ENCODE measurements at places on chromosomes 12 and 14. TPM values are rescaled to one million over a fixed set of nuclear protein-coding genes. Genes with fewer than 3 reads are reported as not detected.

DNA sequence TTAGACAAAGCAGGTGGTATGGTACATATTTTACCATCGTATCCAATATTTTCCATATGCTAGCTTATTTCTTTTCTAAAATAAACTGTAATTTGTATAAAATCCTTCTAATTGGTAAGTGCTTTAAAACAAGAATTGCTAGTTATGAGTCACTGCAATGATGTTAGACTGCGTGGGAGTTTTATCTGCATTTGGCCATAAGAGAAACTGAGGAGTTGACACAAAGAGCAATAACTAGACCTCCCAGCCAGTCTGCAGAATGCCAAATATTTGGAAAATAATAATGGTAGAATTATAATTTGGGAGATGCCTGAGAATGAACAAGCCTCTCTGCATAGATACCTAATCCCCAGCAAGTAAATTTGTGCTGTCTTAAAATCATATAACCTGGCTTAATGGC lies 61.7 kb upstream of the PTPRR start:
- no peak for DNase-seq

DNA sequence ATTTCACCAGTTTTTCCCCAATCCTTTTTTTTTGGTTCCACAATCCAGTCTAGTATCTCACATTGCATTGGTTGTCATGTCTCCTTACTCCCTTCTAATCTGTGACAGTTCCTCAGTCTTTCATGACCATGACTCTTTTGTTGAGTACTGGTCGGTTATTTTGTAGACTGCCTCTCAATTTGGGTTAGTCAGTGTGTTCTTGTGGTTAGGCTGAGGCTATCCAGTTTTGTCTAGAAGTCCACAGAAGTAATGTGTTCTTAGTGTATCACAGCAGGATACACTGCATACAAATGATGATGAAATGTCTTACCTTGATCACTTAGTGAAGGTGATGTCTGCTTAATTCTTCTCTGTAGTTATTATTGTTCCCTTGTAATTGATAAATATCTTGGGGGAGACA lies 24.8 kb downstream of the PELI2 start:
- no peak for DNase-seq

DNA sequence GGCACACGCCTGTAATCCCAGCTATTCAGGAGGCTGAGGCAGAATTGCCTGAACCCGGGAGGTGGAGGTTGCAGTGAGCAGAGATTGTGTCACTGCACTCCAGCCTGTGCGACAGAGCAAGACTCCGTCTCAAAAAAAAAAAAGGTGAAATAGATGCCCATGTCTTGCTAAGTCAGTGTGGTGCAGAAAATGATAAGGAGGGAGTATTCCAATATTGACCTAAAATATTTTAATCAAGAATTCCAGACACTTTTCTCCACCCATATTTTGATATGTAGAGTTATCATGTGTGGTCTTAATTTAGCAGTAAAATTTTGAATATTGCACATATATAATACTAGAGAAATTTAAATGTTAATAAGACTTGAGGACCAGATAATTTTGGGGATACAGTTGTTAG lies 57.7 kb downstream of the WNK1 start:
- DNase-seq, result no peak

- no peak for DNase-seq
Measured at GRCh38 chr14:26597071-26597588, 703 bp downstream of the NOVA1 start.

DNA sequence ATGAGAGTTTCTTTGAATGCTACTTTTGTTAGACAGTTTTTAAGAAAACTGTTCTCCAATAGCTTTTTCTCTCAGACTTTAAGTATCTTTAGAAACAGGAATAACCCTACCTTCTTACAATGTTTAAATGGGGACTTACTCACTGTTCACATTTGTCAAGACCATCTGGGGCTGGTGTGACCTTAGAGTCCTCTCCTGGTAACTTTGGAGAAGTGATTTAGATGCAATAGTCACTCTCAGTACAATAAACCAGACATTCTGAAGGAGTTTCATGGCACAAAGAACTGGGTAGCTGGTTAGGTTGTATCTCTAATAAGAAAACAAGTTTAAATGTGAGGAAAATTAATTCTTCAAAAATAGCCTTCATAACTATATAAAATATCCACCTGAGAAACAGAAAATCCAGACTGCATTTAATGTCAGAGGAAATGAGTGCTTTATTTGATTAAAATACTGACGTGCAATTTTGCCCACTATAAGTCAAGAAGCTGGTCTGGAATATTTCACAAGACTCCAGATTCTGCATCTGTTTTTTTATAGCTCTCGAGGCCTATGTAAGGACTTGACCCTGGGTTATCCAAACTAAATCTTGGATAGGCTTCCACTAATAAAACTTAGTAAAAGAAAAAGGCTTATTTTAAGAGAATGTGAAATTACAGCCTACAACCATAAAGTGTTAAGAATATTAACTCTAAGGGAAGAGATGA lies 108.7 kb downstream of the PTGER2 start:
- peak; percentile 4 for DNase-seq

- DNase-seq, result no peak
Measured at GRCh38 chr14:38291681-38292467, 36.0 kb upstream of the CLEC14A start.

GRCh38 chr12:39178837-39179236 lies 264.1 kb downstream of the KIF21A start:
- DNase-seq, result no peak

- no peak for DNase-seq
Measured at GRCh38 chr14:90398315-90398839, 1.5 kb downstream of the CALM1 start.

DNA sequence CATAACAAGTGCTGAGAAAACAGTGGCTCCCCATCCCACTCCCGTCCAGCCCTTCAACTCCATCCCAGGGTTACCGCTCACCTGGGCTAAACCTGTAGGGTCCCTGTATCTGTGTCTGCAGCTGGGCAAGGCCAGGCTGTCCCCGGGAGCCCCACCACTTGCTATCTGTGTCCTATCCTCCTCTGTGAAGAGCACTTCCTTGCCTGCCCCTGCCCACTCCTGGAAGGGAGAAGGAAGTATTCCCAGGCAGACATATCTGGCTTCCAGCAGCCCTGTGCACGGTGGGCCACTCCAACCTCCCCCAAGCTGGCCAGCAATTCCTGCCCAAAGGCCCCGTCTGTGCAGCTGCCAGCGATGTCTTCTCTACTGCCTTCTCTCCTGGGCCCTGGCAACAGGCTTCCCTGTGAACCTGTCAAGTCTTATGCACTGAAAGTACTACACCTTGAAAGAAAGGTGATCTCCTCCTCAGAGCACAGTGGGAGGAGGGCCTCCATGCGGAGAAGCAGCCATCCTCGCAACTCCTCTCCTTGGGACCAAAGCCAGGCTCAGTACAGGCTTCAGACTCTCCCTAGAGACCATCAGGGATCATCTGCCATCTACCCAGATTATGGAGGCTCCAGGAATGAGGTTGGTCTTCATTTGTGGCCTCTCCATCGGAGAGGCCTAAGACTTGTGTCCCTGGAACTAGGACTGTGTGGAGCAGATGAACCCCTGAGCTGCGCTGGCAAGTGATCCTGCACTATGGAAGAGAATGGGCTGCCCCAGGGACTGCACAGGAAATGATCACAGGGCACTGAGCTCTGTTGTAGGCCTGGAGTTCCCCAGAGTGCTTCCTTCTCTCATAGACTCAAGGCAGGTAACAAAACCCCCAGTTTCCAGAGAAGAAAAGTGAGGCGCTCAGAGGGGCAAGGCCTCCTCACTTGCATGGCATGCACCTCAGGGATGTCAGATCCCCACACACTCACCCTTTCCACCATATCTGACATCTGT lies 663.6 kb downstream of the BCL11B start:
- no peak for DNase-seq

DNA sequence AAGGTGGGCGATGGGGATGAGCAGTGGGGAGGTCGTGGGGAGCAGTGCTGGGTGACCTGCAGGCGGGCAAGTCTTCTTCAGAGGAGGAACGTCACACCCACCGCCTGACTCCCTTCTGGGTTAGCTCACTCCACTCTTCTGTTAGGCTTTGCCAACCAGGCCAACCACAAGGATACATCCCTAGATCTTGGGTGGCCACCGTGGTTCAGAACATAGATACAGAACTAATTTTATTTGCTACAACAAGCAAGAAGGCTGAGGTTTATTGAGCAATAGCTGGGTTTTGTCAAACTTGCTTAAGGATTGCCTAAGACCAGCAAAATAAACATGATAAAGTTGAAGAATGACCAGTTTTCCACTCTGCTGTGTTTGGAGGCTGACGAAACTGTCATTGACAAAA lies 109.4 kb downstream of the DACT1 start:
- DNase-seq, result peak; percentile 94

- DNase-seq, result no peak
Measured at GRCh38 chr12:111304642-111305071, 64.2 kb downstream of the PHETA1 start.

GRCh38 chr12:55446326-55446725 lies 2.5 kb downstream of the OR6C2 start:
- no peak for DNase-seq

DNA sequence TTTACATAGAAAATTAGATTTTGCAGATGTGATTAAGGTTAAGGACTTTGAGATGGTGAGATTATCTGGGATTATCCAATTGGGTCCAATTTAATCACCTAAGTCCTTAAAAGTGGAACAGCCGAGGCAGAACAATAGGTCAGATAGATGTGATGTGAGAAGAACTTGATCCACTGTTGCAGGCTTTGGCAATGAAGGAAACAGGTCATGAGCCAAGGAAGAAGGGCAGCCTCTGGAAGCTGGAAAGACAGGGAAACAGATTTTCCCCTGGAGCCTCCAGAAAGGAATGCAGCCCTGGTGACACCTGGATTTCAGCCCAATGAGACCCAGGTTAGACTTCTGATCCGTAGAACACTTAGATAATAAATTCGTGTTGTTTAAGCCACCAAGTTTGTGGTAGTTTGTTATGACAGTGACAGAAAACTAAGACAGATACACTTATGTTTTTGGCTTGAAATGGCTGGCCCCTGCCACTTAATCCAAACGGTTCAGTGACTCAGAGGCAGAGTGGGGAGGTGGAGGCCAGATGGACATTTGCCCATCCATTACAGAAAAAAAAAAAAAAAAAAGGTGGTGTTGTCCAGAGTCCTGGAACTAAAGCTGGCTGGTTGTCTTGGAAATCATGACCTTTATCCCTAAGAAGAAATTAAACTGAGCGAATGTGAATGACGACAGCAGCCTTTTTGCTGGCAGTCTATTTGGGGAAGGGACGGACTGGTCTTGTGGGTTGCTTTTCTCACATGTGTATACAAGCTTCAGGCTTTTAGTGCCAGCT lies 181.9 kb upstream of the NRXN3 start:
- DNase-seq, result no peak

DNA sequence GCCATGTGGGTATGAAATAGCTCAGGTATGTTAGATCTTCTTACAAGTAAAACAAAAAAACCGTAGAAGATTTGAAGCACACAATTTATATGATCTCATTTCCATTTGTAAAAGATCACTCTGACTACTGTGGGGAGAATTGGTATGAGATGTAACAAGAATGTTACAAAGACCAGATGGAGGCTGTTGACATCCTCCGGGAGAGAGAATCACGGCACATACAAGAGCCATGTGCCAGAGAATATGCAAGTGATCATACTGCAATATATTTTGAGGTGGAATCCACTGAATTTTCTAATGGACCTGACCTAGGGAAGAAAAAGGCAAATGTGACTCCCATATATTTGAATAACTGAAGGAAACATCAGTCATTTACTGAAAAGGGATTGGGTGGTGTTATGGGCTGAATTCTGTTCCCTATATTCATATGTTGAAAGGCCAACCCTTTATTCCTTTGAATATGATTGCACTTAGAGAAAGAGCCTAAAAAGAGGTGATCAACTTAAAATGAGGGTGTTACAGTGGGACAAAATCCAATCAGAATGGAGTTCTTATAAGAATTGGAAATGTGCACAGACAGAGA lies 29.1 kb downstream of the PRB3 start:
- DNase-seq, result no peak

GRCh38 chr14:43132441-43132840 lies 1374.6 kb downstream of the FSCB start:
- no peak for DNase-seq

- no peak for DNase-seq
Measured at GRCh38 chr12:112998987-112999767, 20.9 kb downstream of the OAS2 start.

RASSF9 gene
- under 0.01 TPM for total RNA-seq

GLIPR1L1 gene
- total RNA-seq, result not detected

PPP1R36 gene
- 0.78 TPM for total RNA-seq

SERPINA10 gene
- not detected for total RNA-seq

PARPBP gene
- total RNA-seq, result 59.6 TPM

GARIN6 gene
- total RNA-seq, result not detected

OR4Q3 gene
- total RNA-seq, result not detected

PZP gene
- total RNA-seq, result not detected

SLC22A17 gene
- total RNA-seq, result 7.4 TPM

SLC25A47 gene
- not detected for total RNA-seq

SIX6 gene
- total RNA-seq, result not detected

LRRC10 gene
- not detected for total RNA-seq
